Umbilical cord (tissue), 2 donors: ENCODE measurements at places on chromosomes 1 and 21. TPM values are rescaled to one million over a fixed set of nuclear protein-coding genes. Genes with fewer than 3 reads are reported as not detected.
A peak's percentile ranks its signal among the peaks of the same experiment; 100 is the strongest.

DNA sequence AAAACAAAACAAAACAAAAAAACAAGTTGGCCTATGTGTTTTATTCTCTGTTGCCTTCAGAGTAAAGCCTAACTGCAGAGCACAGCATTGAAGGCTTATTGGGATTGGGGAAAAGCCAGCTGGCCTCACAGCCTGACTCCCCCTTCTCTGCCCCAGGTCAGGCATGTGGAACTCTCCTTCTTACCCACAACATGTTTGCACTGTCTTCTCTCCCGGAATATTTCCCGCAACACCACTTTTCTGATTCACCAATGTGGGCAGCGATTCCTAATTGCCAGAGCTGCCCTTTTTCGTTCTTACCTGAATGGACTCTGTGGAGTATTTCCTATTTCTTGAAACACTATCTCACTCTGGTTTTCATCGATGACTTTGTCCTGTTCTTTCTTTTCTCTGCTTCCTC lies 2.8 kb upstream of the TARBP1 start:
- no peak for DNase-seq

GRCh38 chr1:59688976-59689375 lies 125.8 kb upstream of the HOOK1 start:
- DNase-seq = peak; percentile 72

DNA sequence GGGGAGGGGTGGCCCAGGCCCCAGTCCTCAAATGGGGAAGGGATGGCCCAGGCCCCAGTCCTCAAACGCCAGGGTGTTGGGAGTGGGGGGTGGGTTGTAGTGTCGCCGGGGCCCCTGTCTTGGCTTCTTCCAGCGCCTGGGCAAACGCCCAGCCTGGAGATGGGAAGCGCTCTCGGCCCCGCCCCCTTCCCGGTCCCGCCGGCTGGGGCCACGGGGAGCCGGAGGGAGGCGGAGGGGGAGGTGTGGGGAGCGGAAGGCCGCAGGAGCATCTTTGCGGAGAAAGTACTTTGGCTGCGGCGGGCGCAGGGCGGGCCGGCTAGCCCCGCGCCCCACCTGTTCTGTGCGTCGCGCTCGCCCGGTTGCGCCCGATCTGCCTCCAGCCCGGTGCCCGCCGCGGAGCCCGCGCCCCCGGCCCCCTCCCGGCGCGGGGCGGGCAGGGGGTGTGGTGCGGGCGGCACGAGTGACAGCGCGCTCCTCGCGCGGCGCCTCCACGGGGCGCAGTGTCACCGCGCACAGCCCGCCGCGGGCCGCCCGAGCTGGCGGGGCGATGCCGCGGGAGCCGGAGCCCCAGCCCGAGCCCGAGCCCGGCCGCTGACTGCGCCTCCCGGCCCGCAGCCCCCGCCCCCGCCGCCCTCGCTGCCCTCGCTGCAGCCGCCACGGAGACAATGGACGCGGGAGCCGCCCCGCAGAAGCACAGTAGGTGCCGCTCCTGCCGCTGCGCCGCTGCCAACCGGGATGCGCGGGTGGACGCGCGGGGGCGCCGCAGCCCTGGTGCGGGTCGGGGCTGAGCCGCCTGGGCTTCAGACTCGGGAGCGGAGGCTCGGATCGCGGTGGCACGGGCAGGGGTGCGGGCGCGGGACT lies 31.1 kb upstream of the PEX10 start:
- DNase-seq = no peak

DNA sequence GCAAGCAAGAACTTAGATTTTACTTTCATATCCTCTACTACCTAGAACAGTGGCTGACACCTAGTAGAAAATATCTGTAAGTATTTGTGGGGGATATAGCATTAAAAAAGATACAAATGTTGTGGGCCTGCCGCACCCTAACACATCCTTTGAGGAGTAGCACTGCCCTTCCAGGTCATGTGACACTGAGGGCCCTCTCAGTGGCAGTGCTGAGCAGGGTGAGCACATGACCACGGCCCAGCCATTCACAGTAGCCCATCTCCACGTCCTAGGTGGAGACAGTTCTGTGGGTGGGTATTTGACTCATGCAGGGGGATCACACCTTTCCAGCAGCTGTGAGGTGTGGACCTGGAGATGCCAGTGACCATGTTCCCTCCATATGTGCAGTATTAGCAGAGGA lies 108.9 kb downstream of the OMA1 start:
- DNase-seq = no peak

DNA sequence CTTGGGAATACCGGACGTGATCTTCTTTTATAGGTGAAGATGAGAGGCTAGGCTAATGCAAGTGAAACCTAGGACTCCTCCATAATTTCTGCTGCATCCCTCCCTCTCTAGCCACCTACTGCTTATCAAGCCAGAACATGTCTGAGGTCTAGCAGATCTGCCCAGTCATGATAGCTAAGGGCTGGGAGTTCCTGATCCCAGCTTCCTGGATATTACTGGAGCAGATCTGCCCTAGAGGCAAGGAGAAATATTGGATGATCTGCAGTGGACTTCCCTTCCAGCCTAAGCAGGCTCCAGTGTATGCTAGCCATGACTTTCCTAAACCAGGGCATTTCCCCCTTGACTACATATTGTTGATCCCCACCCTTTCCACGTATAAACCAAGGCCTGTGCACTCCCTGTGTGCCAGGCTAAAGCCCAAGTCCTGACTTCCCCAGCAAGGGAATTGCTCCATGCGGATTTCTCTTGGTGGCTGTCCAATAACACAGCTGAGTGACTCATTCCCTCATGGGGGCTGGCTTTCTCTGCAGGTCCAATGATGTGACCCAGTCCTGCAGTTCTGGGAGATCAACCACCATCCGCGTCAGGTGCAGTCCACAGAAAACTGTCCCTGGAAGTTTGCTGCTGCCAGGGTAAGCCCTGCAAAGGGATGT lies 15.5 kb upstream of the SARS1 start:
- peak; percentile 38 for DNase-seq

GPR161 gene
- total RNA-seq = 20.0 TPM

APCS gene
- 3.9 TPM for total RNA-seq

CHD5 gene
- total RNA-seq = 2.4 TPM
